Activated CD8-positive, alpha-beta T cell treated with anti-CD3 and anti-CD28 coated beads for 36 hours (primary cell): ENCODE measurements at places on chromosomes 1 and 21.

GRCh38 chr1:30068787-30069472 is 654.5 kb downstream of the MATN1 start:
- no peak for DNase-seq

GRCh38 chr21:24823247-24823646 is 784.0 kb downstream of the MRPL39 start:
- no peak for DNase-seq

GRCh38 chr1:69794831-69795230 is 227.1 kb downstream of the LRRC7 start:
- DNase-seq = no peak

- no peak for DNase-seq
Measured at GRCh38 chr21:19256934-19257660, 853.5 kb upstream of the TMPRSS15 start.

DNA sequence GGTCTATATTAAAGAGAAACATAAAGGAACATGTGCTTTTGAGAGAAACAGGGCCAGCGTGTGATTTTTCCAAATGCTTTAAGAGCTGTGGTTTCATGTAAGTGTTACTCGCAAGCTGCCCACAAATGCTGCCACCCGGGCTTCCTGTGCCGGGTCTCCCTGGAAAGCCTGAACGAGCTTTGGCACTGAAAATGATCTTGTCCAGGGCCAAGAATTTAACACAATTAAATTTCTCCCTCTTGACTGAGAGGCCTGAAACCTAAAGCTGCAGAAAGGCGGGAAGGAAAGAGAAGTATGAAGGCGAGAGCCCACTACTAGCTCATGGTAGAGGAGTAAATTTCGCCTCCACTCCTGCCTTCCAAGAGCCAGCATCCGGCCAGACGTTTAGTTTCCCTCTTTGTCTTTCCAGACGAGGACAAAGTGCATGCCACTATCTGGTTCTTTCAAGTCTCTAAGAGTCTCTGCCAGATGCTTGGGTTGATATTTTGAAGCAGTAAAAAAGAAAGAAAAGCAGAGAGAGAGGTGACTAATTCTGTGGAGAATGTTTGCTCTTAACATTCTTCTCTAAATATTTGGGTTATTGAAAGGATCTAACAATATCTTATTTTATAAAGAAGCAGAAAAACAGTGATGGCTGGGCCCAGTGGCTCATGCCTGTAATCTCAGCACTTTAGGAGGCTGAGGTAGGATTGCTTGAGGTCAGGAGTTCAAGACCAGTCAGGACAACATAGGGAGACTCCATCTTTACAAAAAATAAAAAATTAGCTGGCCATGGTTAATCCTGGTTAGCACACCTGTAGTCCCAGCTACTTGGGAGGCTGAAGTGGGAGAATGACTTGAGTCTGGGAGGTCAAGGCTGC is 100.0 kb upstream of the HNRNPU start:
- peak; percentile 43 for DNase-seq

GRCh38 chr1:216824511-216824910 is 101.3 kb upstream of the ESRRG start:
- no peak for DNase-seq

DNA sequence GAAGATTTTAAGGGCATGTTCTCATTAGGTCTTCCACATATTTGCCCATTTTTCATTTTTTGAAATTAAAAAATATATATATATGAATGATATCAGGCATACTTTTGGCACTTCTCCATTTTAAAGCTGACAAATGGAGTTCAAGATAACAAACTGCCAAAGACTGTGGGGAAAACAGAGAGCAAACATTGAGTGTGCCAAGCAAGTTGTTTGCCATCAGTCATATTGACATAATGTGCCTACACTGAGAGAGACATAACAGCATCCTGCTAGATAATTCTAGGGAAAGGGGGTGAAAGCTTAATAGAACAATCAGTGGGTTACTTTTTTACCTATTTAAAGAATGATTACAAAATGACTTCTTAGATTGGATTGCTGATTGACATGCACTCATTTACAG is 529.4 kb upstream of the CXADR start:
- no peak for DNase-seq

DNA sequence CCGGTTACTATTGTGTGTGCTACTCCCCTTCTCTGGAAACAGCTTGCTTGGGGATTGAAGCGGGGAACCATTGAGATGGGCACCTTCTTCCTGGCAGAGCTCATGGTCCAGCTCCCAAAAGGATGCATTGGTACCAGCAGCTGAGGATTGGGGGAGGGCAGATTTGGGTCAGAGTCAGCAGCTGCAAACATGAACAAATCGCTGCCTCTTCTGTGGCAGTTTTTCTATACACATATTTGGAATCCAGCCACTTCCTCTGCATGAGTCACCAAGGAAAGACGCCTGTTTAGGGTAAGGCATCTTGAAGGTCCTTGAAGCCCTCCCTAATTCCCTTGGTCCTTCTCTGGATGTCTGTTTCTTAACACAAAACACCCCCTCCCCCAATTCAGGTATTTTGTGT is 104.7 kb downstream of the DAB1 start:
- no peak for DNase-seq
